ENCODE measurements at places on chromosomes 1 and 21.

DNA sequence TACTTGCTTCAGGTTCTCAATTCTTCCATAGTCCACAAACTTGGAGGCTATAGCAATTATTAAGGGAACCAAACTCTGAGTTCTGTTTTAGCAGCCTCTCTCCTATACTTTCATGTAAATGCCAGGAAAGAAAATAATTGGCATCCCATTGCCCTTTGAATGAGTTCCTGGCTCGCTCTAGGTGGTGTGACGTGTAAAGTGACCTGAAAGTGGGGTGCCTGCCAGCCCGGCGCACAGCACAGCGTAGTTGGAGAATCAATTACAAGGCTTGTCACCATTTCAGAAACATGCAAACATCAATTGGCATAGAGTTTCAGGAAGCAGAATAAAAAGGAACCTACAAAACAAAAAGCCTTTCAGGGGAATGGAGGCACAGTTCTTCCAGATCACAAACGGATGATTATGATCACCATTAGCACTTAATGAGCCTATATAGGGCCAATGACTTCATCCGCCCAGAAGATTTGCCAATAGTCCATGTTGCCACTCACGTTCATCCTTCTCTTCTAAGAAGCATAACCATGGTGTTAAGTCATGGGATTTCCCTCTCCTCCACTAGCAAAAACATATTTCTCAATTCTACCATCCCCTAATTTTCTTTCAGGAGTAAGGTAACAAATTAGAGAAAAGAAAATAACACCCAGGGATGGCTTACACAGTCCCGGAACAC is 354.6 kb upstream of the ADGRL2 start:
- DNase-seq: no peak

GRCh38 chr1:24862775-24863483 is 67.1 kb downstream of the RUNX3 start:
- DNase-seq: no peak

DNA sequence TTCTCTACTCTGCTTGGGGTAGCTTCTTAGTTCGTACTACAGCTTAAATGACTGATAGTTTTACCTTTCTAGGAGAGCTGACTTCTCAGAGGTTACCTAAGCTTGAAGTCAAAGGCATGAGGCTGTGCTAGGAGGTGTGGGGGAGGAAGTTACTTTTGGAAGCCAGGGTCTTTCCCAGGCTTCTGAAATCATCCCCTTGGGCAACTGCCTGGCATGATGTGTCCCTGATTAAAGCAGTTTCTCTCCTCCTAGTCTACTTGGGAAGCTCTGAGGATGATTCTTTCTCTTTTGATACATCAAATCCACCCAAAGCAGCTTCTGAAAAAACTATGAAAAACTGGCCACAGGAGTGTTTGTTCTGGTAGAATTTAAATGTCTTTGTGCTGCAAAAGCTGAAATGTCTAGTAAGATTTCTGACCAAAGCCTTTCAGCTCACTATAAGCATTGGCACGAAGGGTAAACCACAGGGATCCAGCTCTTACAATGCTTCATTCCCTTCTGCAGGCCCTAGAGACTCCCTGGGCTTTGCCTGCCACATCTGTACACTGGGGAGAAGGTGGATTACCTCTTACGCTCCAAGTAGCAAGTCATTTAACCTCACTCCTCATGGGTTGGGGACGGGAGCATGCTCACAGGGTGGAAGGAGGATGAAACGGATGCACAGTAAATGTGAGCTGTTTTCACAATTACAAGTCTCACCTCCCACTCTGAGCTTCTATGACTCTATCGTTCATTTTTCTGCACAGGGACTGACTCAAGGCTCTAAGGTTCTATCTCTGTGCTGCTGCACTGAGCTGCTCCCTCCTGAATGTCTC is 59.6 kb downstream of the RUNX1 start:
- DNase-seq: no peak

GRCh38 chr1:75134647-75135572 is 722 bp downstream of the LHX8 start:
- no peak for DNase-seq

GRCh38 chr1:188089461-188089860 is 1260.7 kb downstream of the PLA2G4A start:
- peak; percentile 47 for DNase-seq

GRCh38 chr1:145995148-145995881 is 1.1 kb downstream of the TXNIP start:
- DNase-seq: no peak

GRCh38 chr1:165639821-165640623 is 9.0 kb downstream of the MGST3 start:
- DNase-seq: no peak

DNA sequence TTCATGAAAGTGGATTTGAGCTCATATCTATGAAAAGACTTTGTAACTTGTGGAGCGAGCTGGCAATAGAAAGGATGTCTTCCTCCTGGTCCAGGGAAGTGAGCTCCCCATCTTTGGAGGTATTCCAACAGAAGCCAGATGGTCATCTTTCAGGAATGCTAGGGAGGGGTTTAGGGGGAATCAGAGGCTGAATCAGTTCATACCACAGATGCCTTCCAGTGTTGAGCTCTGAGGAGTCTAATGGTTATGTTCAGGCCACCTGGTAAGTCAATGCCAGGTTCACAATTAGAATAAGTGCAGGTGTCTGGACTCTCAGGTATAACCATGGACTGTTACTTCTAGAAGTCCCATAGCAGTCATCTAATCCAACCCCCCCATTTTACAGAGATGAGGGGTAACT is 119.1 kb downstream of the ACTL8 start:
- peak; percentile 91 for DNase-seq

DNA sequence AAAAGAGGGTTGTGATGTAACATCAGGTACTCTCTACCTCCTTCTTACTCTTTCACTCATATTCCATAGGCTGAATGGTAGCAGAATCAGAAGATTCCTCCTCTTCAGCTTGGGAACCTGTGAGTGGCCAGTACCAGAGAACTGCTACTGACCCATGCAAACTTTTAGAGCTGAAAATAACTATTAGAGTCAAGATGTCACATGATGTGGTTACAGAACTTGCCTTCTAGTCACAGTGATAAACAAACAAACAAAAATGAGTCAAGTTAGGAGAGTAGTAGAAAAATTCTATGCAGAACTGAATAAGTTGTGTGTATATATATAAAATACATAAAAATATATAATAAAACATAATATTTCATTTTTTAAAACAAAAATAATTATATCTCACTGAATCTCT is 47.6 kb upstream of the RGS1 start:
- no peak for DNase-seq

DNA sequence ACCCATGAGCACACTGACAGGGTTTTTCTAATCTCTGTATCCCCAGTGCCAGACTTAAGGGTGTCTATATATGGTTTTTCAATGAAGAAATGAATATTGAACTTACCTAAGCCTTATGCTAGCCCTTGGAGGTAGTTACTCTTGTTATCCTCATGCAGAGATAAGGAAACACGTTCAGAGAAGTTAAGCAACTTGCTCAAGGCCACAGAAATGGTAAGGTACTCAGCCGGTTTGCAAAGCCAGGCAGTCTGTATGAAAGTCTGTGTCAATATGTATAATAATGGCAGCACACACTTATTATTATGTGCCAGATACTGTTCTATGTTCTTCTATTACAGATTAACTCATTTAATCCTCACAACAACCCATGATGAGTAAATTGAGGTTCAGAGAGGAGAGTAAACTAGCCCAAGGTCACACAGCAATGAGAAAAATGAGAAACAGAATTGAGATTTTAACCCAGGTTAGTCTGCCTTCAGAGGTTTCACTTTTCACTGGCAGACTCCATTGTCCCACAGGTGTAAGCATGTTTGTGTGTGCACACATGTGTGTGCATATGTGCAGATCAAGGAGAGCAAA is 54.6 kb upstream of the CSF3R start:
- DNase-seq: no peak

GRCh38 chr1:183019860-183020259 is 3.4 kb upstream of the LAMC1 start:
- peak; percentile 55 for DNase-seq

DNA sequence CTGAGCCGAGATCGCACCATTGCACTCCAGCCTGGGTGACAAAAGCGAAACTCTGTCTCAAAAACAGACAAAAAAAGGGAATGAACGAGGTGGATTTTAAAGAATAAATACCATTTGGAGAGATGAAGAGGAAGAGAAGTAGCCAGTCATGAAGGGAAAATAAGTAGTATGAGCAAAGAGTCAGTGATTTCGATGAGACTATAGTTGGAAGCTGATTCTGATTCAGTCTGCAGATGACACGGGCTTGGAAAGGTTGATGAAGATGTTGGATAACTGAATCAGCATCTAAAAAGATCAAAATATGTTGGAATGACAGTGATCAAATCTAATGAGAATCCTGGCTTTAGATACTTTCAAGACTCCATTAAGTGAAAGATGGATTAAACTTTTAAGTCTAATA is 23.8 kb downstream of the MACF1 start:
- DNase-seq: no peak

DNA sequence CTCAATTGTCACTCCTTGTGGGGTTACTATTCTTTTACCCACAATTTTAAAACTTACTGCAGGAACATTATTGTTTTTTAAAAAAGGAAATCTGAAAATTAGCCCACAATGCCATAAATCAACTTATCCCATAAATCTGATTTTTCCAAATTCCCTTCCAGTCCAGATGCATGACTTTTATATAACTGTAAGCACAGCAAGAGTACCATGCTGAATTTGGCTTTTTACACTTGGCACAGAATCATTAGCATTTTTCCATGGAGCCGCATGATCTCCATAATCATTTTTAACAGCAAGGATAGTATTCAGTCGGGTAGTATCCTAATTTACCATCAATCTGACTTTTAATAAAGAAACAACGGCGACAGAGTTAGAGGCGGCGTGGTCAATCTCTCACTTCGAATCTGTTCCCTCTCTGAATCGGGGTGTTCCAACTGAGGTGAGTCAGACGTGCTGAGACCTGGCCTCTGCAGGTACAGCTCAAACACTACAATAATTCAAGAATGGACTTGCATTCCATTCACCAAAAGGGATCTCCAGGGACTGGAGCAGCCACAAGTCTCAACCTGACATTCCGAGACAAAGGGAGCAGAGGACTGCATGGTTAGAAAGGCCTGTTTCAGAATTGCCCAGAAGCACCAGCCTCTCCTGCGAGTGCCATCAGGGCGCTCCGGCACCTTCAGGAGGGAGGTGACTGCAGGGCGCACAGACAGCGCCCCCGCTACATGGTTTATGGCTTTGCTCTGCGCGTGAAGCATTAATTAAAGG is 48.9 kb downstream of the SLC66A1 start:
- DNase-seq: no peak
